ENCODE measurements at places on chromosomes 6 and 20.
A peak's percentile ranks its signal among the peaks of the same experiment; 100 is the strongest.

DNA sequence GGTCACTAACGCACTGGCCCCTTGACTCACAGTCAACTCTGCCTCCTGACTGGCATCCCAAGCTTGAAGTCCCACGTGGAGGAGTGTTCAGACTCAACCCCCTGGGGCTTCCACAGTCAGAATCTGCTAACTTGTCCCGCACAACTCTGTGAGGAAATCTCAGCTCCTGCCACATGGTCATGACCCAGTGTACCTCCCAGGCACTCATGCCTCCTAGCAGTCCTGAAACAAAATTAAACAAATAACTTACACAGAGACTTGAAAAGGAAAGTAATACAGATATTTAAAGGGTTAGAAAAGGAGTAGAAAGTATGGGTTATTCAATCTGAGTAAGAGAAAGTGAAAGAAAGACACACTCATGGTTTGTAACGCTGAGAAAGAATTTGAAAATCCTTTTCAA is 134.9 kb downstream of the GMDS start:
- no peak for DNase-seq

DNA sequence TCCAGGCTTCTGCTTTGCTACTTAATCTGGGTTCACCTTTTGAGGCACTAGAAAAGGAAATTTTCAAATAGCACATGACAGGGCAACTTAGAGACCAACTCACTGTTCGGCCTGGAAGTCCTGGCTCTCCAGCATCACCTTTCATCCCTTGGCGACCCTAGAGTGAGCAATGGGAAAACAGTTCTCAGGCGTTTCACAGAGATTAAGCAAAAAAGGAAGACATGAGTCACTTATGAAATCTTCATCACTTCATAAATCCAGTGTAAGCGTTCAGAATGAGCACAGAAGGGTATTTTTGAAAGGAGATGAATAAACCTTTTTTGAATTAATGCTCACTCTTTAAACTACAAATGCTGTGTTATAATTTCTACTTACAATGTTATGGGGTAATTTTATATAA is 104.0 kb downstream of the COL12A1 start:
- no peak for DNase-seq

DNA sequence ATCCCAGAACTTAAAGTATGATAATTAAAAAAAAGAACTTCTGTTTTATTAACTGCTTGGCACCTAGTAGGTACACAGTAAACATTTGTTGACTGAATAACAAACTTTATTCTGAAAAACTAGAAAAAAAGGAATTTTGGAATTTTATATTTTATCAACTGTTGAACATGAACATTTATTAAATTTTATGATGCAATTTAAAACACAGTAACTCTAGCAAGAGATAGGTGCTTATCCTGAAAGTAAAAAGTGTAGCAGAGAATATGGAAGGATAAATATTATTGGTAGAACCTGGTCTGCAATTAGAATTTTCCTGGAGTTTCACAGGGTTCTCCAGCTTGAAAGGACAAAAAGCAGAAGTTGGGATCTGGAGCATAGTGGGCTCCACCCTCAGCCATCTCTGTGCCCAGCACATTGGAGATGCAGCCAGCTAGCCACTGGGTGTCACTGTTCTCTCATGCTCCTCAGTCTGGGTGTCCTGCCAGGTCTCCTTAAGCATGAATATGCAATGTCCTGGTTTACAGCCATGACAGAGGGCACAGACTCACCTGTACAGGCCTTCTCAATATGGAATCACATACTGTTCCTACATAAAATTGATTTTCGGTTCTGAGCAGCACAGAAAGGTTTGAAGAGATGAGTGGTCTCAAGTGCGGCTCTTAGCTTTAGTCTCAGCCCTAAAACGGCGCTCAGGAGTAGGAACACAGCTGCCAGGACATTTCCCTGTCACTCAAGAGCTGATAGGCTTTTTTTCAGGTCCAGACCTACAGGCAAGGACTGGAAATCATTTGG is 31.7 kb upstream of the IL20RA start:
- DNase-seq, result peak; percentile 79

GRCh38 chr6:155887421-155887820 is 431.8 kb upstream of the NOX3 start:
- DNase-seq, result no peak

DNA sequence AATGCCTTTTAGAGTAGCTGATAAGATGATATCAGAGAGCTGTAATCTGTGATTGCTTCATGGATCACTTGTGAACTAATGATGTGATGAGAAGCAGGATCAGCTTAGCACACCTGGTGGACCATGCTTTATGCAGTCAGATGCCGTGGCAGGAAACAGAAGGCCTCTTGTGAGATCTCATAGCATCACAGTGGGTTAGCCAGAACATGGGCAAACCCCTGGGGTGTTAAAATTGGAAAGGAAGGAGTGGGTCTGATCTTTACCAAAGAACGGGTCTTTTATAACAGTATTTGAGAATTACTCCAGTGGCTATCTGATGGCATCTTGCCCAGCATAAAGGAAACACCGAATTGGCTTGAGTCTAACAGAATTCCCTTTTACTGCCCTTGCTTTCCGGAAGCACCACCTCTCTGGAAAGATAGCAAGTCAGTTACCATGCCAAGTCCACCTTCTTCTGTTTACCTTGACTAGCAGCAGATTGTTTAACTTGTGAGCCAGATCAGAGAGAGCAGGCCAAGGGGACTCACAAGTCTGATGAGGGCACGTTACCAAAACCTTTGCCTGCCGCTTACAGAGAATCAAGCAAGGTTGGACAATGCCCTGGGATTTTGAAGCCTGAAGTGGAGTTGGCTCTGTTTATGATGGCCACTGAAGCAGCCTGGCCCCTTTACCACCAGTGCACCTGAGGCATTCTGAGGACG is 20.9 kb upstream of the SRF start:
- DNase-seq, result no peak

- DNase-seq, result no peak
These were observed 68.8 kb downstream of the GJA1 start for GRCh38 chr6:121504227-121504626.

DNA sequence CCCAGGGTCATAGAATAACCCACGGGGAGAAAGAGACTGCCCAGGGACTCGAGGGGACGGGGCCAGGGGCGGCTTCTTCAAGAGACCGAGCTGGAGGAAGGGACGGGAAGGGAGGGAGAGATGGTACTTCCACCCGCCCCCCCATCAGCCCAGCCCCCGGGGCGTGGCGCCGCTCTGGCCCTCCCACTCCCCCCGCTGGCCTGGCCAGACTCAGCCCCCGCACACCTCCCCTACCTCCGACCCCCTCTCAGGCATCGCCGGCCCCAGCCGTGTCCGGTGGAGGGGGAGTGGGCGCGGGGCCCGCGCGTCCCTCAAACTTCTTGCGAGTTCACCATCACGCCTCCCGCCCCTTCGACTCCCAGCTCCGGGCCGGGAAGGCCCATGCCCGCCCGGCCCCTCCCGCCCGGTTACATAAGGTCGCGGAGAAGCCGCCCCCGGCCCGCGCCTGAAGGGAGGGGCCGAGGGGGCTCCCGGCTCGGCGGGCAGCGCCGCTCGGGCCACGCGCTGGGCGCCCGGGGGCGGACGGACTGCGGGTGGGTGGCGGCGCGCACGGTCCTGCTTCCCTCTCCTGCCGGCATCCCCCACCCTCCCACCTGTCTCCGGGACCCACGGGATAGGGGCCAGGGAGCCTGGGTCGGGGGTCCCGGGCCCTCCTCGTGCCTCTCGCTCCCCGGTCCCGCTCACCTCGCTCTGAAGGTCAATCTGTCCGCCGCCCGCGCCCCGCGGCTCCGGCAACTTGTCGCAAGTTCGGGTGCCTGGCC is 562 bp downstream of the TFEB start:
- peak; percentile 94 for DNase-seq

GRCh38 chr20:45037050-45037449 is 63.9 kb downstream of the KCNS1 start:
- DNase-seq, result no peak

GRCh38 chr6:150267686-150268561 is 100.9 kb upstream of the IYD start:
- peak; percentile 82 for DNase-seq

DNA sequence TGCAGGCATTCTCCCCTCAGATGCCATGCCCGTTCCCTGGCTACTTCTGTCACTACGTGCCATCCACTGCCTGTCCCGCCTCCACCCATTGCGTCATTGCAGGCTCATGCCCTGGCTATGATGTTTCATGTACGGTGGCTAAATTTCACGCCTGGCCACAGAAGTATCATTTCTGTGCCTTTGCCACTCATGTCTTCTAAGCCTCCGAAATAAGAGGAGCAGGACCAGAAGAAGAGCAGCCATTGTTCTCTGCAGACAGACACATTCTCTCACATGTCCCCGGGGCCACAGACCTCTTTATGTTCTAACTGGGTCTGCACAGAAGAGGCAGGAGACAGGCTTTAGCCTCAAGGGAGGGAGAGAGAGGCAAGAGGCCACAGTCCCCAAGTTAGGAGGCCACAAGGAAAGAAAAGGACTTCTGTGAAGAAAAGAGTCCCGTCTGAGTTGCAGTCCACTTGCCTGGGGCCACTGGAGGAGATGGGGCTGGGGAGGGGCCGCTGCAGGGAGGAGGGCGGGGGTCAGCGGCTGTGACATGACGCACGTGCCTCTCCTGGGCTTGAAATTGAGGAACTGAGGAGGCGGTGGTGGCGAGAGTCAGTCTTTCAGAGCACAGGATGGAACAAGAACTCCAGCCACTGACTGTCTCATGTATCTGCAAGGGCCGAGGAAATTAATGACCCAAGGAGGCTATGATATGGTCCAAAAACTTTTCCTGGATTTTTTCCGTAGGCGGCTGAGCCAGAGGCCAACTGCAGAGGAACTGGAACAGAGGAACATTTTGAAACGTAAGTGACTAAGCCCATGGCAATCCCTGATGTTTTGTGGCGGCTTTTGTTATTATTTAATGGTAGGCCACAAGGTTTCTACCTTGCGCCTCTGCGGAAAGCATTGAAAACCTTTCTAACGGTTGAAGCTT is 55.9 kb downstream of the TBC1D7 start:
- no peak for DNase-seq

DNA sequence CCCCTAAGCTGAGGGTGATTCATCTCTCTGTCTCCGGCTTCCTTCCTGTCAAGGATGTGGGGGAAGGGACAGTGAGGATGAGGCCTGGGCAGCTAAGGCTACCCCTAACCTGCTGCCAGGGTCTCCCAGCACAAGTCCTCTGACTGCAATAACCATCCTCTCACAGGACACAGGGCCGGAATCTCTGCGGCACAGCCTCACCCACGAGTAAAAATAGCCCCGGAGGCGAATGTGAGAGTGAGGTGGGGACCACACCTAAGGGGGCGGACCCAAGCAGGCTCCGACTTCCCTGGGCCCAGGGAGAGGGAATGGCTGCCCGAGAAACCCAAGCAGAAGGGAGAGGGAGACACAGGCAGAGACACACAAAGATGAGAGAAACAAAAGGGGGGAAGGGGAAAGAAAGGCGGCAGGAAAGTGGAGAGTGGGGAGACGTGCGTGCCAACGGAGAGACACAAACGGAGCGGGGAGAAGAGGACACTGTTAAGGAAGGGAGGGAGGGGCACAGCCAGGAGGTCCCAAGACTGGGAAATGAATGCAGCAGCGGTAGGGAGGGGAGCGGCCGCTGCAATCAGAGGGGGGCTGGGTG is 1.4 kb downstream of the CLIC1 start:
- peak; percentile 74 for DNase-seq

DNA sequence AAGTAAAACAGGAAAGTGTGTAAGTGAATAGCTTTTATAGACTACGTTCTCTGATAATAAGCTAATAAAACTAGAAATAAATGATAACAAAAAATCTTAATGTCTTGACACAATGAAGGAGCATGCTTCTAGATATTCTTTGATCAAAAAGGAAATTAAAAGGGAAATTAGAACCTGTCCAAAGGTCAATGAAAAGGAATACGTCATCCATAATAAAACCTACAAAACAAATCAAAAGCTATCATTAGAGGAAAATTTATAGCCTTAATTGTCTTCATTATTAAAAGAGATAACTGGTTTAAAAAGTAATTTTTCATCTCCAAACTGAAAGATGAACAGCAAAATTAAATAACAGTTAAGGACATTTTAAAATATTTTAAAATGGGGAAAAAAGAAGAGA is 196.3 kb upstream of the BTBD3 start:
- no peak for DNase-seq

DNA sequence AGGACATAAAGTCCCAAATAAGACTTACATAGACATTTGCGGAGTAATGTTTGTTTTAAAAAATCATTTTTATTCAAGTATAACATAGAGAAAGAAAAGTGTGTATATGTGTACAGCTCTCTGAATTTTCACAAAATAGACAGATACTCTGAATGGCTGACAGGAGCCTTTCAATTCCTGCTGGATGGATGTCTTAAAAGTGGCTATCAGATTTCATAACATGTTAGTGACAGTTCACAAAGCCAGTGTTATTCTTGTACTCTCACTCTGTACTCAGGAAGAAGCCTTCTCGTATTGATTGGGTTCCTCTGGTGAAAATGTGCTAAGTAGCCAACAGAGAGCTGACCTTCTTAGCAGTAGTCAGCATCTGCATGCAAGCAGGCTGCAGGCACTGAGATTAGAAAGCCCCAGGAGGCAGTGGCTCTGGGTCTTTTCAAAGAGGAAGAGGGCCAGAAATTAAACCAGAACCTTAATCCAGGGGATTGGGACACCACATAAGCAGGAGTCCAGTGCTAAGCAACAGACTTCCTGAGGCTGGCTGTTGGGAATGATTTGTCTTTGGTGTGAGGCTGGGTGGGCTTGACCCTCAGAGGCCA is 19.7 kb downstream of the SLC17A4 start:
- peak; percentile 69 for DNase-seq

DNA sequence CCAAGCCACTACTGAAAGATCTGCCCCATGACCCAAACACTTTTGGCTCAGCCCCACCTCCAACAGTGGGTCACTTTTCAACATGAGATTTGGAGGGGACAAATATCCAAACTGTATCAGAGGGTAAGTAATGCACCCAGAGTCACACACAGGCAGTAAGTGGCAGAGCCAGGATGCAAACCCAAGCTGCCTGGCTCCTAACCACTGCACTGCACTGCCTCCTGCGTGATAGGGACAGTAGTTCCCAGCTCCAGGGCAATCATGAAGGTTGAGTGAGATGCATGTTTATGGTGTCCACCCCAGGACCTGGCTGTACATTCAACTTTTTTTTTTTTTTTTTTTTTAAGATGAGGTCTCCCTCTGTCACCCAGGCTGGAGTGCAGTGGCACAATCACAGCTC is 88.2 kb downstream of the TOX2 start:
- DNase-seq, result no peak

GRCh38 chr6:43488667-43489276 is 11.4 kb downstream of the TJAP1 start:
- DNase-seq, result no peak

GRCh38 chr6:169997187-169997929 is 245.9 kb downstream of the ERMARD start:
- DNase-seq, result no peak

DNA sequence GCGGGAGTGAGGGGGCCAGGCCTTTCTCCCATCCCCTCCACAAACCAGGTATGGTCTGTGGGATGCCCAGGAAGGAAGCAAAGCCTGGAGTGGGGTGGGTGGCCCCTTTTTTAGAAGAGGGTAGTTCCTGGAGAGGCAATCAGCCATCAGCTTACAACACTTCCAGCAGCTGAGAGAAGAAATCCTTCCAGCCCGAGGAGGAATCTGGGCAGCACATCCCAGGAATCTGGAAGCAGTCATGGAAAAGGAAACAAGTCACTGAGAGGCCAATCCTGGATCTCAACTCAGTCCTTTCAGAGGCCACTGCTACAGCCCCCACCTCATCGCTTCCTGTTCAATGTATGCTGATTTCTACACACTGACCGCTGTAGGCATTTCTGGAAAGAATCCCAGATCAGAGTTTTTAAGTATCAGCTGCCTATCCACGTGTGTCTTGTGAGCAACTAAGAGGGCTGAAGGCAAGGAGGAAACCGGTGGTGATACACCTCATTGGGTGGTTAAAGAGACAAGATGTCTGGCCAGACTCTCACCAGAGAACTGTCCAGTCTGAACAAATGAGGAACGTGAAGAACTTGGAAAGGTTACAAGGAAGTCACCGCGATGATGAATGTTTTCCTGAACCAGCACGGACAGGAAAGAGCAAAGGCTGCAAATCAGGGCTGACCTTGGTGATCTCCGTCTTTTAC is 92.9 kb upstream of the SHLD1 start:
- no peak for DNase-seq
